ENCODE measurements at places on chromosomes 5 and 9.

- no peak for DNase-seq
Observed at GRCh38 chr5:31477516-31477915, 54.4 kb downstream of the DROSHA start.

DNA sequence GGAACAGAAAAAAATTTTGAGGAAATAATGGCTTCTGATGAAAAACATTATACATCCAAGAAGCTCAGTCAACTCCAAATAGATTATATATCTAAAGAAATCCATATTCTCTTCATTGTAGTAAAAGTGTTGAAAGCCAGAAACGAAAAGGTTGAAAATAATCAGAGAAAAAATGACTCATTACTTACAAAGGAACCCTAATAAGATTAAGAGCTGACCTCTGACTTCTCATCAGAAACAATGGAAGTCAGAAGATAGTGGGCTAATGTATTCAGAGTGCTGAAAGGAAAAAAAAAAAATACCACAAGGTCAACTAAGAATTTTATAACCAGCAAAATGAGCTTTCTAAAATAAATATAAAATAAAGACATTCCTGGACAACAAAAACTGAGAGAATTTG lies 60.0 kb downstream of the HSD17B4 start:
- DNase-seq = no peak

DNA sequence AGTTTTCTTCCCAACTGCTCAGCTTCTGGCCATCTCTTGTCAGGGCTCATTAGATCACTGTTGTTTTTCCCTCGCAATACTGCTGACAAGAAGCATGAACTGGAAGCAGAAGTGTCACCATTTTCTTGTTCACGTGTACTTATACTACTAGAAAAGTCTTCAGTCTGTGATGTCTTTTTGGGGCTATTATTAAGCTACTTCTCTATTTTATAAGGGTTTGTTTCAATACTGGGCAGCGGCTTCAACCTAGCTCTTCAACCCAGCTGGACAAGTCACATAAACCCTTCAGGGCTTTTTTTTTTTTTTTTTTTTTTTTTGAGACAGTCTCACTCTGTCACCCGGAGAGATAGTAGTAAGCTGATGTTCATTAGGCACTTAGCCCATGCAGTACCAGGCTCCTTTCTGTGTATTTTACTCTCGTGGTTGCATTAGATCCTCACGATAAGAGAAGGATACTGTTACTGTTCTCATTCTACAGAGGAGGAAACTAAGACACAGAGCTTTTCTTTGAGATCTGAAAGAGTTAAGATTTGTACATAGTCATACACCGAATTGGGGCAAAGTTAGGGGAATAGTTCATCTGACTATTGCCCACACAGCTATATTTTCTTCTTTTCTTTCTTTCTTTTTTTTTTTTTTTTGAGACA lies 20.5 kb downstream of the RAPGEF1 start:
- no peak for DNase-seq

GRCh38 chr5:29054282-29054681 lies 2015.9 kb upstream of the CDH9 start:
- no peak for DNase-seq

DNA sequence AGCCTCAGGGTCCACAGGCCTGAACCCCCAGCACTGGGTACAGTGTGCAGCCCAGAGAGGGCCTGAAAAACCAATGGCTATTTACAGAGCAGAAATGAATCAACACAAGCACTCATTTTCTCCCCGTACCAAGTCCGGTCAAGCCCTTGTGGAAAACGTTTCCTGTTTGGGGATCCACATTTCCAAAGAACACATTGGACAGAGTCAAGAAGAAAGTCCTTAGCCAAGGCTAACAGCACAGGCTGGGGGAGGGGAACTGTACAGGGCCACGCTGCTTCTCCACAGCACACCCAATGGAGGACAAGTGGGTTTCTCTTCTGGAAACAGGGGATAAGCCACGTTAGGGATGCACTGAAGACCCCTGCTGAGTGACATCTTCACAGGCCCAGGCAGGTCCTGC lies 62.3 kb downstream of the NSUN2 start:
- no peak for DNase-seq

DNA sequence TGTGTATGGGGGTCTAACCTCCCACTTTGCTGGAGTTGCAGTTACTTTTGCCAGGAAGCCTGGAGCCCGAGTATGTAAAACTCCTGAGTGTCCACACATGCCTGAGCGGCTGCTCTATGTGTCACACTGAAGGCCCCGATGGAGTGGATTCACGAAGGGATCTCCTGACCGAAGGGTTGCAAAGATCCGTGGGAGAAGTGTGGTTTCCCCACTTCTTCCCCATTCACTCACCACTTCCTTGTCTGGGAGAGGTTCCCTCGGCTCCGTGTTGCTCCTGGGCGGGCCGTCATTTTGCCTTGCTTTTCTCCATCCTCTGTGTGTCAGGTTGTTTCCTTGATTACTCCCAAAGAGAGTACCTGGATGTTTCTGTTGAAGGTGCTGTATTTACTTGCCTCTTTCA lies 16.2 kb upstream of the IL3 start:
- DNase-seq = no peak

DNA sequence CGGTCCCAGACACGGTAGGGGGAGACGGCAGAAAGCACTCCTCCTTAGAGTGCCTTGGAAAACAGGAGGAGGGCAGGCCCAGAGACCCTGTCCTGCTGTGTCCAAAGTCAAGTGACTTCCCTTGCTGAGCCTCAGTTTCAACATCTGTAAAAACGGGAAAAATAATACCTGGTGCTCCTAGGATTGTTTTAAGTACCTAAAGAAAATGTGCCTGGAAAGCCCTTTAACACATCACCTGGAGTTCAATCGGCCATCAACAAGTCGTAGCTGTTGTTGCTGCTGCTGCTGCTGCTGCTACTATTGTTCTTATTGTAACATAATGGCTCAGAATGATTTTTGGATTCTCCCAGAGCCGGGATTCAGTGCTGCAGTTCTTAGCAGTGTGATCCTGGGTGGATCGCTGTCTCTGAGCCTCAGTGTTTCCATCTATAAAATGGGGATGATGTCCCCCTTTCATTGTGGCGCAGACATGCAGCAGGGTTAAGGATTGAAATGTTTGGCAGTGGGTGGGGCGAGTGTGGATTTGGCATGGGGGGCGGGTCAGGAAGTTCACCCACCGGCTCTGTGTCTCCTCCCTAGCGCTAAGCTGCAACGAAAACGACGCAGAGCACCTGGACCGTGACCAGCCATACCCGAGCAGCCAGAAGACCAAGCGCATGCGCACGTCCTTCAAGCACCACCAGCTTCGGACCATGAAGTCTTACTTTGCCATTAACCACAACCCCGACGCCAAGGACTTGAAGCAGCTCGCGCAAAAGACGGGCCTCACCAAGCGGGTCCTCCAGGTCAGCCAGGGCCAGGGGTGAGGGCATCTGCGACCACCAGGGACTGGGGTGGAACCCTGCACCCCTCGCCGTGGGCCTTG lies 9.2 kb downstream of the LHX2 start:
- DNase-seq = no peak

GRCh38 chr9:22214021-22214420 lies 204.9 kb upstream of the CDKN2B start:
- DNase-seq = no peak

GRCh38 chr9:100011062-100011681 lies 87.6 kb downstream of the ERP44 start:
- DNase-seq = no peak

DNA sequence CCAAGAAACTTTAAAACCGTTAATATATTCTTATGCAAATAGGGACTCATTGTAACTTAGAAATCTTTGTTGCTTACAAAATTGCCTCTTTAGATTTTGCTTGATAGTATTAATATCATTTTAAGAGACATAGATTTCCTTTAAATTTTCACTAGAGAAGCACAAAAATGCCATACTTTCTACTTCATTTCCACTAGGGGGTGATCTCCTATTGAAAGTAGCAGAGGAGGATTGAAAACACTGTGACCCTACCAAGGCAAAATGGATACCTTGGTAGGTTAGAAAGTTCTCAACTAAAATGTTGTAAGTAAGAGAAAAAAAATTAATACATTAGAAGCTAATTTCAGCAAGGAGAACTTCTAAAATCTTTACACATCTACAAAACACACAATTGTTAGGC lies 204.9 kb downstream of the CHSY3 start:
- DNase-seq = no peak

GRCh38 chr5:5795074-5795771 lies 372.7 kb downstream of the ICE1 start:
- no peak for DNase-seq

- DNase-seq = no peak
Observed at GRCh38 chr9:13729955-13730354, 450.5 kb upstream of the MPDZ start.

- no peak for DNase-seq
Observed at GRCh38 chr5:116699332-116699731, 124.7 kb upstream of the SEMA6A start.

GRCh38 chr9:104826079-104826775 lies 62.3 kb downstream of the NIPSNAP3B start:
- DNase-seq = no peak

DNA sequence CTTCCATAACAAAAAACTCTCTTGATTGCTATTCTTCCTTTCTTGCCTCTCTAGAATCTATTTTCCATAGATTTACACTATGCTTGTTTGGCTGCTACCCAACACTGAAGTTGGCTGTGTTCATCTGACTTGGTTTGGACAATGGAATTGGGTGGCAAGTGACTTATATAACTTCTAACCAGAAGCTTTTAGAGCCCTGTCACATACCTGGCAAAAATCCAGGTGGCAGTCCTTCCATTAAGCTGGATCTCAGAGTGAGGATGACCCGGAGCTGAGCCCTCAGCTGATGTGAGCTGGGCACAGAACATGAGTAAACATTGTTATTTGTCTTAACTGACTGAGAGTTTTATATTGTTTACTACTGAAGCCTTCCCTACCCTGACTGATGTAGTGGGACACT lies 225.7 kb downstream of the TLR4 start:
- DNase-seq = no peak

- no peak for DNase-seq
Observed at GRCh38 chr5:87141544-87141943, 126.1 kb upstream of the RASA1 start.

- no peak for DNase-seq
Observed at GRCh38 chr5:174945853-174946252, 221.5 kb downstream of the MSX2 start.

GRCh38 chr9:133405508-133406438 lies 12.0 kb downstream of the REXO4 start:
- DNase-seq = no peak

- DNase-seq = no peak
Observed at GRCh38 chr5:113281194-113281593, 153.6 kb downstream of the TSSK1B start.

DNA sequence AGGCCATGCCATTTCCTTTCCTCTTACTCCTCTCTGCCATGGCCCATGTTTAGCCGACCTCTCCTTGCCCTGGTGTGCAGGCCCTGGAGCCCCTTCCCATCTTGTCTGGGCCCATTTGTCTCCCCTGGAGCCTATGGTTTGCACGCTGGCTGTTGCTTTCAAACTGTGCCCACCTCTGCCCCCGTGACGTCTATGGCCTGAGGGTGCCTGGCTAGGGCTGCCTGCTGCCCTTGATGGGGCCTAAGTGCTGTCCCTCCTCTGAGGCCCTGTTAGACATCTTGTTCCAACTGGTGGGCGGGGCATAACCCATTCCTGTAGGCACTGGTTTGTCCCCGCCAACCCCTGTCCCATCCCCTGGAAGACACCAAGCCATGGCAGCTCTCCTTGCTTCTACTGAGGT lies 22.7 kb upstream of the ENHO start:
- DNase-seq = no peak

DNA sequence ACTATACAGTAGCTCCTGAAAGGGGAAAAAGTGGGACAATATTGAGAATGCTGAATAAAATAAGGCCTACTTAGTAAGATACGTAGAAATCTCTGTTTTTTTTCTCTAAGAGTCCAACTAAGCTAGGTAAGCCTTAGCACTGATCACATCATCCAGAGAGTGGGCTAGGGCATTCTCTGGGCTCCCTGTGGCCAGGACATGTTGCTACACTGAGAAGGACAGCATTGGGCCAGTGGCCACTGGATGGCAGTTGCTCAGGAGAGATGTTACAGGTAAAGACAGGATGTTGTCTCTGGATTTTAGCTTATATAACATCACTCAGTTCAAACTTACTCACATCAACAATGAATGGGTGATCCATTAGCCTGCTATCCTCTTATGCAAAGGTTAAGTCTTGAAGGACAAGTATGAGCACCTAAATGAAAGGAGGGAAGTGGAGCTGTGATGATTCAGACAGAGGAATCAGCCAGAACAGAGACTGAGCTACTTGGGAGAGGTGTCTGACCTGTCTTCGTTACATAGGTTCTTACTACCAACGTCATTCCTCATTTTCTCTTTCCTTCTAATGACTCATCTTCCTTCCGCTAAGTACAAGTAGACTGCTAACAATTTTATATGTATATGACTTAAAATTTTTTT lies 226.6 kb upstream of the ADCY2 start:
- DNase-seq = no peak

- DNase-seq = no peak
Observed at GRCh38 chr9:133592731-133593409, 16.3 kb downstream of the FAM163B start.

DNA sequence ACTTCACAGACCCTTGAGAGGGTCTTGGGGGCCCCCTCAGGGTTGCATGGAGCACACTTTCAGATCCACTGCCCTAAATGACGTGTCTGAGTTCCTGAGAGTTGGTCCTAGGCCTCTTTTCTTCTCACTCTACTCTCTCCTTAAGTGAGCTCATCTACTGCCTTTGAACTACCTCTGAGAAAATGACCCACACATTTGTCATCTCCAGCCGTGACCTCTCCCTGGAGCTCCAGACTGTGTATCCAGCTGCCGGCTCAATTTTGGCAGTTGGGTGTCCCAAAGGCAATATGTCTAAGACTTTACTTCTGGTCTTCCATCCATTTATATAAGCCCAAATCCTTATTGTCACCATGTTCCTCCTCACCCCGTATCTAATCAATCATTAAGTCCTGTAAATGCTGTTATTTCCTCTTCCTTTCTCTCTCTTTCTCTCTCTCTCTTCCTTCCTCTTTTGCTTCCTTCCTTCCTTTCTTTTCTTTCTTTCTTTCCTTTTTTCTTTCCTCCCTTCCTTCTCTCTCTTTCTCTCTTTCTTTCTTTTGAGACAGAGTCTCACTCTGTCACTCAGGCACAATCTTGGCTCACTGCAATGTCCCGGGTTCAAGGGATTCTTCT lies 51.2 kb upstream of the HSPA9 start:
- no peak for DNase-seq

DNA sequence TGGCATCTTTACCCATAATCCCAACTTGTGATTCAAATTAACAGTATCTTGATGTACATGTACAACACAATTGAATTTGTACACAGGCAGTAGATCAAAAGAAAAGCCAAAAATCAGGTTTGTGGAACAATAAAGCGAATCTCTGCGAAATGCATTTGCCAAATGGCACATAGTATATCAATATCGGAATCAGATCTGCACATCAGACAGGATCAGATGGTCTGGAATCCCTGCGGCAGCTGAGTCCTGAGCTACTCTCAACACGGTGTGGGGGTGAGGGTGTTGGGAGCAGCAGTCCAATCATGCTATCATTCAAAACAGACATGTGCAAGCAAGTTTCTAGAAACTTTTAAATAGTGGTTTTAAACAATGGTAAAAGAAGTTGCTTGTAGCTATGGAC lies 358.3 kb downstream of the SEMA5A start:
- DNase-seq = no peak

Data from AG04450 (cell line).